Hematopoietic multipotent progenitor cell treated with erythropoietin and hydrocortisone succinate and interleukin-3 and kit ligand, for 4 days (in vitro differentiated cells): ENCODE measurements at places on chromosomes 11 and 22.

GRCh38 chr11:13214276-13214675, 63.3 kb upstream of the BMAL1 start:
- no peak for DNase-seq

- DNase-seq, result no peak
Measured at GRCh38 chr11:35420371-35420770, 1.0 kb upstream of the SLC1A2 start.

GRCh38 chr22:23386822-23387580, 193.1 kb downstream of the IGLL1 start:
- no peak for DNase-seq

GRCh38 chr11:1640076-1640946, 10.7 kb downstream of the KRTAP5-5 start:
- peak; percentile 38 for DNase-seq

DNA sequence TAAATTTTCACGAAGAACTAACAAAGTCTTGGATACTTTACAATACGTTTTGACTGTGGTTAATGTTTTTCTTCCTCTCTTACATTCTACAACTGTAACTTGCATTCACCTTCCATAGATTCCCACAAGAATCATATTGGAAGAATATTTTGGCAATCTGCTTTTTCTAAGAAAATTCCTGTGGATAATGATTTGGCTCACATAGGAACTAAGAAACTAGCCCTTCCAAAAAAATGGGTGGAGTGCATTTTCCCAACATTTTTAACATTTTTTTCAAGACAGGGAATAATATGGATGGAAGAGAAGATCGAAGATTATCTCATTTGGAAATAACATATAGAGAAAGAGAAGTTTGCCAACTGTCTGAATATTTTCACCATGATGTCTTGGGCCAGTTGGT, 256.9 kb upstream of the POU2AF2 start:
- no peak for DNase-seq

- no peak for DNase-seq
Measured at GRCh38 chr11:17633987-17634775, 85.2 kb upstream of the MYOD1 start.

GRCh38 chr11:2862395-2863275, 22.9 kb downstream of the CDKN1C start:
- no peak for DNase-seq

- DNase-seq, result no peak
Measured at GRCh38 chr11:67165623-67166022, 46.6 kb downstream of the KDM2A start.

DNA sequence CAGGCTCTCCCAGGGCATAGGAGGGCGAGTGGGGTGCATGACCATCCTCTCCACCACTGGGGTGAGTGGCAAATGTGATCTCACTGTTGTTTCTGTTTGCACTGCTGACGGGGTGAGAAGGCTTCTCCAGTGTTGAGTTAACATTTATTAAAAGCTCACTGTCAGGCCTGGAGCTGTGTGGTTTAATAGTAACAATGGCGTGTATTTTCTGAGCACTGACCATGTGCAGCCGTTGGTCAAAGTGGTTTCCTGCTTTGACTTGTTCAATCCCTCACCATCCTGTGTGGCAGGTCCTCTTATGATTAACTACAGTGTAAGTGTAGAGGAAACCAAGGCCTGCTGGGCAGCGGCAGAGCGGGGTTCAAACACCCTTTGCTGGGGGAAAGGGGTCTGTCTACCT, 4.4 kb downstream of the A4GALT start:
- DNase-seq, result no peak

DNA sequence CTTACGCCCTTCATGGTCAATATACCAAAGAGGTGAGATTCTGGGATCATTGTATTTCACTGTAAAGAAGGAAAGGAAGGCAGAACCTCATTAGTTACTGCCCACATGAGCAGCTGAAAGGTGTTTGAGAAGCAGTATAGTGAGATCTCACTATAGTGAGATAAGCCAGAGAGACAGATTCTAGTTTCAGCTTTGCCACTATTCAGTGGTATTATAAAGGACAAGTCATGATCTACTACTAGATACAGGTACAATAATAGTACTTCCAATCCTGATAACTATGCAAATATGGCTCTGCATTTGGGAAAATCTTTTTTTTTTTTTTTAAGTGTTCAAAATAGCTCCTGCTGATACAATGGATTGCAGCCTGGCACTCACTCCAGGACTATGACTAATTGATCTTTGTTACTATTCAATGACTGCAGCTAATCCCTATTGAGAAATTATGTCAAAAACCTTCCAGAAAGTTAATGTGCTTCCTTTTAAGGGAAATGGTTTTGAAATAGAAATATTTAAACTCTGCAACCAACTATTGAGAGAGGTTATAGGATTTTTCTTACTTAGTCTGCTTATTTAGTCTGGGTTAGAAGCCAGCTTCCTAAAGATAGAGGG, 8.3 kb upstream of the DLAT start:
- DNase-seq, result no peak

DNA sequence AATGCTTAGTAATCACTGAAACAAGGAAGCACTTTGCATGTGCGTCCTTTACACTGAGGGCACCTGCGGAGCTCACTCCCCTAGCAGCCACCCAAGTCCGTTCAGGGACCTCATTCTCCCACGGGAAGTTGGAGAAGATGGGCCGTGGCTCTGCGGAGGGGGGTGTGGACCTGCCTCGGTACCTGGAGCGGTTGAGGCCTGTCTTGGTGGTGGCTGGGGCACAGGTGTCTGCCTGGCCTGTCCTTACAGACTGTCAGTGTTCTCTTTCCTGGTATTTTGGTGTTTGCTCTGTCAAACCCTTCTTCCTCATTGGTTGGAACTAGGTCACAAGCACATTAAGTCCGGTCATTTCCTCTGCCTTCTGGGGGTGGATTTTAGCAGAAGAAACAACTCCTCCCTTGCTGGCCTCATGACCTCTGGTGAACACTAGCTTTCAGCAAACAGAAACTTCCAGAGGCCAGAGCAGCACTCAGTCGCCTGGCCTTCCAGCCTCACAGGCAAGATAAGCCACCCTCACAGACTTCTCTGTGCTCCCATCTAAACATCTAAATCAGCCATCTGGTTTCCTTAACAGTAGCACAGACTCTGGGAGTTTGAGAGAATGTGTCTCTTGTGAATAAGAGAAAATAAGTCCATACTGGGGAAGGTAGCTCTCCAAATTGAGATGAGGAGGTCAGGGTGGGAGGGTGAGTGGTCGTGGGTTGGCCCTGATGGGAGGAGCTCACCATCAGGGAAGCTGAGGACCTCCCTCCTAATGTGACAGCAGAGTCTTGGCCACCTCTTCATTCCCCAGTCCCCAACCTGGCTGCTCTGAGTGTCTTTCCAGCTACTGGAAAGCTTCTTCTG, 8.6 kb downstream of the SNAP29 start:
- DNase-seq, result peak; percentile 92

DNA sequence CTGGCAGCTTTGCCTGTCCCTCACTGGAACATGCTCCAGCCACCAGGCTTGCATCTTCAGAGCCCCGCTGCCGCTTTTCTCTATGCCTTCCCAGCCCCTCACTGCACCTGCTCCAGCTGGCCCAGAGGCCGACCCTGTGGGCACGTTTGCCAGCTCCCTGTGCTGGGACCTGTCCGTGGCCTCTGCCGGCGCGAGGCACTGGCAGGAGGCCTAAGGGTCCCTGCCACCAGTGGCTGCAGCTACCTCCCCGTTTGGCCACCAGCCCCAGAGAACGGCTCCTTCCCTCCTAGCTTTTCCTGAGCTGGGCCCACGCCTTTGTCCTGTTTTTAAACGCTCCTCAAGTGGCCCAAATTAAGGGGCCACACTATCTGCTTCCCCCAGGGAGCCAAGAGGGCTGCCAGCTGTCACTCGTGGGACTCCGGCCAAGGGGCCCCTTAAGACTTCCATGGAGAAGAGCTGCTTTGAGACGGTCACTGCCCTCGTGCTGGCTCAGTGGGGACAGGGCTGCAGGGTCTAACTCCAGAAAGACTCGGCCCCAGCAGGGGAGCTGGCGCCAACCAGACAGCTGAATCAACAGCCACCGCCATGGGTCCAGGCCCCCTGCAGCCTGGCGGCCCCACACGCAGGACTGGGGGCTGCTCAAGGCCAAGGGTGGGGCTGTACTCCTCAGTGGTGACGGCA, 24.6 kb upstream of the WNT7B start:
- DNase-seq, result no peak

GRCh38 chr22:42560781-42561180, 7.0 kb downstream of the SERHL2 start:
- DNase-seq, result peak; percentile 70

- no peak for DNase-seq
Measured at GRCh38 chr11:69684651-69685050, 9.5 kb upstream of the LTO1 start.

- DNase-seq, result no peak
Measured at GRCh38 chr11:115220423-115220822, 283.8 kb downstream of the CADM1 start.

GRCh38 chr11:26137651-26138050, 194.3 kb upstream of the ANO3 start:
- DNase-seq, result no peak

DNA sequence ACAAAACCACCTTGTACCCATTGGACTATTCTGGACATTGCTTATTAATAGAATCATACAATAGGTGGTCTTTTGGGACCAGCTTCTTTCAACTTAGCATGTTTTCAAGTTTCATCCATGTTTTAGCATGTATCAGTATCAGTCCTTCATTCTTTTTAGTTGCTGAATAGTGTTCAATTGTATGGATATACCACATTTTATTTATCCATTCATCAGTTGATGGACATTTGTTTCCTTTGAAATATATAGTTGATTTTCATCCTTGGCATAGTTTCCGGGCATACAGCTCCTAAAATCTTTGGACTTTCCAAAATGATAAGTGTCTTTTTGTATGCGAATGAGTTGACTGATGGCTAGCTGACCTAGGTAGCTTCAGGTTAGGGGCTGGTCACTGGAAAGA, 12.2 kb downstream of the PPP6R3 start:
- no peak for DNase-seq

DNA sequence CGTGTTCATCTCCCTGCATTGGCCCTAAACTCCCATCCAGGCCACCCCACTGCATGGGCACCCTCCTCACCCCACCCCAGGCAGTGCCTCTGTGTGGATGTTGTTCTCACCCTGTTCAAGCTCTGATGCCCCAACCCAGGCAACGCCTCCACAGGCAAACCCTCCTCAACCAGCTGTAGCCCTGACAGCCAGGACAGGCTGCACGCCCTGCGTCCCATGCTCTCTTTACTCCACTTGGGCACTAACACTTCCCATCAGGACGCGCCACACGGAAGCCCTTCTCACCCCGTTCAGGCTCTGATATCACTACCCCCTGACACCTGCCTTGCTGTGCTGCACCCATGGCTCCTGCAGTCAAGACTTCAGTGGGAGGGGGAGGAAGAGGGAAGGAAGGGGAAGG, 47.9 kb downstream of the KCNJ1 start:
- no peak for DNase-seq

DNA sequence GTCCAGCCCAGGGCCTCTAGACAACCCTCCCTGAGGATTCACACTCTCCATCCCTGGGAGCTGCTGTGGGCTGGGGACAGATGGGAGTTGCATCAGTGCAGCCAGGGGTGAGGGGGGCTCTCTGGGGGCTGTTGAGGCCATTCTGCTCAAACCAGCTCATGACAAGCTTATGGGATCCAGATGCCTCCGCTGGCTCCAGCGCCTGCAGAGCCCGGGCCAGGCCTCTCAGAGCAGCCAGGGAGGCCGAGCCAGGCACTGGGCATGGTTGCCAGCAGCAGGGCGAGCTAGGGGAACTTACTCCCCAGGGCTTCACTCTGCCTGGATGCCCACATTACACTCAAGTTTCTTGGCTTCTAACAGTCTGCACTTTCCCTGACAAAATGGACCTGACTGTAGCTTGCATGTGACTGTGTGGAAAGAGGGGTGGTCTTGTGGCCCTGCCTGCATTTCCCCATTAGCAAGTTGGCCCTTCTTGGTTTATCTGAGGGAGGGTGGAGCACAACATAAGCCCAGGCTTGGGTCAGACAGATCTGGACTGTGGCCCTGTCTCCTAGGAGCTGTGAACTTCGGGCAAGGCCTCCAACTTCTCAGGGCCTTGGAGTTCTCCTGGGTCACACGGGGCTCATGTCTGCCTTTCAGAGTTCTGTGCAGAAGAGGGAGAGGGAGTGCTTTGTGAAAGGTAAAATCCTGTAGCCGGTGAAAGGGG, 34.5 kb upstream of the CYB5R3 start:
- DNase-seq, result no peak

DNA sequence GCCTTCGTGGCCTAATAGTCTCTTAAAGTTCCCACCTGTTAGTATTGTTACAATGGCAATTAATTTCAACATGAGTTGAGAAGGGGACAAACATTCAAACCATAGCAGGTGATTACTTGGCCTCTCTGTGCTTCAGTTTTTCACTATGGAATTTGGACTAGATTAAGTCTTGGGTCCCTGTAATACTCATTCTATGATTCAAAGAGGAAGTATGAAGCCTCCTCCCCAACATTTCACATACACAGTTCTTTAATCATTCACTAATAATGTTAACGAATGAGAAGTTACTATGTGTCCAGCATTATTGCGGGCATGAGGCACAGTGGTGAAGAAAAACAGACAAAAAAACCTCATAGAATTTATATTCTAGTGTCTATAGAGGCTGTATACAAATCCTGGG, 19.9 kb upstream of the USP47 start:
- DNase-seq, result no peak

- peak; percentile 82 for DNase-seq
Measured at GRCh38 chr22:26398741-26399153, 30.3 kb upstream of the ASPHD2 start.

GRCh38 chr22:44026630-44027511, 2.8 kb downstream of the PARVB start:
- peak; percentile 95 for DNase-seq

DNA sequence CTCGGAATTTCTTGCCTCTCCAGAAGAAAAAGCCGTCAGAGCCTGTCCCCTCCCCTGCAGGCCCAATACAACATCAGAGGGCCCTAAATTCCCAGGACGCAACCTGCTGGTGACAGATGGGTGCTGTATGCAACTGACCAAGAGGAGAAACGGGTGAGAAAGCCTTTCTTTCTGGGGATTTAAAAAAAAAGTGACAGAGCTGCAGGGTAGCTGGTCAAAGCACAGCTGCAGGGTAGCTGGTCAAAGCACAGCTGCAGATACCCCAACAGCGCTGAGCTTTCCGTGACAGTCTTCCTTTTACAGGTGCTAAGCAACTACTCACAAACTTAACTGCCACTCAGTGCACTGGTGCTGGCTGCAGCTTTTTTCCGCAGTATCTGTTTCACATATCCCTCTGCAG, 17.8 kb downstream of the AP1B1 start:
- DNase-seq, result no peak

DNA sequence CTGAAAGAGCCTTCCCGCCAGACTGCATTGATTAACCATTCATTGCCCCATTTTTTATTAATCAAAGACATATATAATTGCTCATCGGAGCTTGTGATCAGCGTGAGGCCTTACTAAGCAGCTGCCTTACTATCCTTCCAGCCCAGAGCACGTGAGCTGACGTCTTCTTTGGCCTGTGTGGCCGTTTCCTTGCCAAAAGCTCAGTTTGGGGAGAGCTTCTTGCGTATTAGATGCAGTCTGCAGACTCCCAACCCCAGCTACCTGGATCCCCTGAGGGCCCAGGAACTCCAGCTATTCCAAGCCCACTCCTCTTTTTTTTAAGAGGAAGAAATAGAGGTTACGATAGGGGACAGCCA, 784 bp upstream of the SLC43A3 start:
- no peak for DNase-seq

- DNase-seq, result no peak
Measured at GRCh38 chr22:25159028-25159427, 40.6 kb upstream of the CRYBB3 start.

GRCh38 chr11:75996523-75997442, 181.8 kb downstream of the UVRAG start:
- no peak for DNase-seq
